ENCODE measurements at places on chromosomes 1 and 21.

- DNase-seq, result no peak
Measured at GRCh38 chr21:42535602-42536171, 22.0 kb downstream of the SLC37A1 start.

DNA sequence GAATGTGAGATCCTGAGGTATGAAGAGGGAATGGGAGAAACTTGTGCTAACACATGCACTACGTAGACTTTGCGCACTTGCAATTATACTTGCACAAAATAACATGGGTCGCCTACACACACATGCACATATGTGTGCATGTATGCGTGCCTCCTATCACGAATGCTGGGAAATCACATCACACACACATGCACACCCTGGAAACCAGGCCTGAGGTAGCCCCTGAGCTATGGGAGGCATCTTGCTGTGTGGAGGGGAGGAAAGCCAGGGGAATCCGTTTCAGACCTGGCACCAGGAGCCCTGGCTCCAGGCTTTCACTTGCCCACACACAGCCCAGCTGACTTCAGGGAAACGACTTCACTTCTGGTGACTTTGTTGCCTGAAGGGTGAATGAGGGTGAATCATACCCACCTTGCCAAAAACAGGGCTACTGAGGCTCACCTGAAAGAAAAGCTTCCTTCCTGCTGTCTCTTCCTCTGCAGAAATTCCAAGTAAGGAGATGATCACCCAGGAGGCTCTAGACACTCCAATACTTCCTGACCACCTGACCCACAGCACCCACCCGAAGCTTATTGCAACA, 136.0 kb upstream of the NGF start:
- DNase-seq, result no peak

DNA sequence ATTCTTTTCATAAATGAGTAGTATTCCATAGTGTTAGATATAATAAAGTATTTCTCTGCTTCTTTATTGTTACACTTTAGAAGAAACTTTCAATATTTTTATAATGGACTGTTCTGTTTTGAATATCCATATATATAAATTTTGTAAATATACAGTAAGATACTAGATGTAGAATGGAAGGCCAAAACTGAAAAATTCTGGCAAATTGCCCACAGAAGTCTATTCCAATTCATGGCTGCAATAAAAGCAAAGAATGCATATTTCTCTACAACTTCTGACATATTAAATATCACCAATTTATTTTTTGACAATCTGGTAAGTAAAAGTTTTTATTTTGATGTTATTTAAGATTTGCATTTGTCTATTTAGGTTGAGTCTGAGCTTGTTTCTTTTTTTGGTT, 532.5 kb downstream of the NCAM2 start:
- DNase-seq, result no peak

GRCh38 chr1:18229625-18230024, 122.0 kb downstream of the IGSF21 start:
- DNase-seq, result no peak

DNA sequence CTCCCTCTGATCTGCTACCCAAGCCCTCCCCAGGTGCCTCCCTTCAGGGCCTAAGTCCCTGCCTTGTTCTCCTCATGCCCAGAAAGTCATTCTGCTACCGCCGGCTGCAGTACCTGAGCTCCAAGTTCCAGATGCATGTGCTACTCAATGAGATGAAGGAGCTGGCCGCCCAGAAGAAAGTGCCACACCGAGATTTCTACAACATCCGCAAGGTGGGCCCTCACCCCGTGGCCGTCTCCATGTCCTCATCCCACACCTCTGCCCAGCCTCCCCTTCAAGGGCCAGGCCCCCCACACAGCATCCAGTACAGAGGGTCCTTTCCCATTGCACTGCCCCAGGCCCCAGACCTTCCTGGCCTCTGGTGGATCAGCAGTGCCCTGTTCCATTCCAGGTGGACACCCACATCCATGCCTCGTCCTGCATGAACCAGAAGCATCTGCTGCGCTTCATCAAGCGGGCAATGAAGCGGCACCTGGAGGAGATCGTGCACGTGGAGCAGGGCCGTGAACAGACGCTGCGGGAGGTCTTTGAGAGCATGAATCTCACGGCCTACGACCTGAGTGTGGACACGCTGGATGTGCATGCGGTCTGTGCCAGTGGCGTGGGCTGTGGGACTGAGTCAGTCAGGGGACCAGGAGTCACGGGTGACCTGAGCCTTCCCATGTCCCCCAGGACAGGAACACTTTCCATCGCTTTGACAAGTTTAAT, 8.2 kb downstream of the AMPD2 start:
- no peak for DNase-seq

DNA sequence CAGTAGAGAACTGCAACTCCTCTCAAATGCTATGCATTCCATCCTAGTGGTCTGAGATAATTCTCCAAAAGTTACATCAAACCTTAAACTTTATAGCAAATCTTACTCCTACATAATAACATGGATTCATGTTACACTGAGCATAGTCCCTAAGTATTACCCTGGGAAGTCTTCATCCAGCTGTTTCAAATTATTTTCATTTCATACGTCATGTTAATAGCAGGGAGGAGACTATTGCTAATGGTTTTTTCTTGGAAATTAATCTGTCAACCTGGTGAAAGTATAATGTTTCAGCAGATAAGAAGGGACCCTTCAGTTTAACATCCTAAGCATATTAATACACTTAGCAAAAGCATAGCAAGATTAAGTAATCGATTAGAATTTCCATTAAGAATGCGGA, 318.1 kb downstream of the USP25 start:
- no peak for DNase-seq

GRCh38 chr1:36156329-36157114, 562 bp downstream of the MAP7D1 start:
- peak; percentile 41 for DNase-seq

- DNase-seq, result no peak
Measured at GRCh38 chr1:226706684-226707083, 32.4 kb downstream of the ITPKB start.

DNA sequence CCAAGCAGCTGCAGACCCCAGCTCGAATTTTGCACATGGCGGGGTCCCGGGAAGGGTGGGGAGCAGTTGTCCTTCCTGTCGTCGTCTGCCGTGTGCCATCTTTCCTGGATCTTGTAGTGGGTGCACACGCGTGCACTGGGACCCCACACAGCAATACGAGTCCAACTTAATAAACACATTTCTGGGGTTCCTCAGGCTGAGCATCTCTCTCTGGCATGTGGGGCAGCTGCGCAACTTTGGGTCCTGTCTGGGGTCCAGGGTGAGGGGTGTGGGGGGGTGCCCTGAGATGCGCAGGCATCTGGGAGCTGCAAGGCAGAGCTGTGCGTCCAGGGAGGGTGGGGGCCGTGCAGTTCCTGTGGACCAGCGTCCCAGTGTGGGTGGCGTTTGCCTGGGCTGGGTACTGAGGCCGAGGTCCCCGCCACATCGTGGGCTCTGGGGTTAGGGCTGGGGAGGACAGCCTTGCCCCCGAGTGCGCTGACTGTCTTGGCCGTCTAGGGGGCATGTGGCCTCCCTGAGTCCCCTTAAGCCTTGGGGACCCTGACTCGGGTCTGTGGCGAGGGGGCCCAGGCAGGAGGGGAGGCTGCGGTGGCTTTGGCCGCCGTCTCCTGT, 652 bp upstream of the PLEKHN1 start:
- DNase-seq, result no peak

- no peak for DNase-seq
Measured at GRCh38 chr1:160131803-160132565, 16.4 kb downstream of the ATP1A2 start.

- no peak for DNase-seq
Measured at GRCh38 chr1:211487082-211487481, 4.9 kb downstream of the RD3 start.

GRCh38 chr1:87167157-87167789, 161.4 kb upstream of the LMO4 start:
- DNase-seq, result no peak

- DNase-seq, result no peak
Measured at GRCh38 chr1:162323023-162323422, 53.6 kb downstream of the SPATA46 start.

- no peak for DNase-seq
Measured at GRCh38 chr1:62333441-62333840, 14.2 kb upstream of the KANK4 start.

- DNase-seq, result no peak
Measured at GRCh38 chr1:33270808-33271465, 14.6 kb downstream of the ZNF362 start.

GRCh38 chr1:23478896-23479665, 4.9 kb downstream of the ASAP3 start:
- DNase-seq, result no peak

DNA sequence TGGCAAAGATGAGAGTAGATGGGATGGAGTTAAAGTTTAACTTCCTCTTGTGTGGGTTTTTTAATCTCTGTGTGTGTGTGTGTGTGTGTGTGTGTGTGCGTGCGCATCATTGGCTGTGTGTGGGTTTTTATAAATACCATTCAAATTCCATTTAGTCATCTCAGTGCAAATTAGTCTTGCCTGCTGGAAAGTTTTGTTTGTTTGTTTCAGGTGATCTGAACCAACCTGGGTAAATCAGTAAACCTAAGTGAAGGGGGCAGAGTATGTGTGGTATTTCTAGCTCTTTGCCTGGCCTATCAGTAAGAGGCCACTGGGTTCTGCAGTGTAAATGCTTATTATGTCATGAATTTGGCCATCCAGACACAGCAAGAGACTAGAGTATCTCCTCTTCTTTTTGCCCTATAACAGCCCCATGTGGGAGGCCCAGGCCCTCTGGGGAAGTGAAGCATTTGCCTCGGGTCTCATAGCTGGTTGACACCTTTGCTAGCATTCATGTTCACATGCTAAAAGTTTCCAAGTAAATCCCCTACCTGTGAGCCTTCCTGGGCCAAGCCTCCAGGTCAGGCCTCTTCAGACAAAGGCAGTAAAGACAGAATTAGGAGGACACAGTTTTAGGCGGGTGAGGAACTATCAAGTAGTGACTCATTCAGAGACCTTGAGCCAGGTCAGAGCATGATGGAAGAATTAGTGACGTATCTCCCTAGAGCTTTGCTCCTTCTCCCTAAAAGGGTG, 14.7 kb downstream of the INTS3 start:
- no peak for DNase-seq

Data from effector memory CD4-positive, alpha-beta T cell (primary cell).